ENCODE measurements at places on chromosomes 4 and X.

DNA sequence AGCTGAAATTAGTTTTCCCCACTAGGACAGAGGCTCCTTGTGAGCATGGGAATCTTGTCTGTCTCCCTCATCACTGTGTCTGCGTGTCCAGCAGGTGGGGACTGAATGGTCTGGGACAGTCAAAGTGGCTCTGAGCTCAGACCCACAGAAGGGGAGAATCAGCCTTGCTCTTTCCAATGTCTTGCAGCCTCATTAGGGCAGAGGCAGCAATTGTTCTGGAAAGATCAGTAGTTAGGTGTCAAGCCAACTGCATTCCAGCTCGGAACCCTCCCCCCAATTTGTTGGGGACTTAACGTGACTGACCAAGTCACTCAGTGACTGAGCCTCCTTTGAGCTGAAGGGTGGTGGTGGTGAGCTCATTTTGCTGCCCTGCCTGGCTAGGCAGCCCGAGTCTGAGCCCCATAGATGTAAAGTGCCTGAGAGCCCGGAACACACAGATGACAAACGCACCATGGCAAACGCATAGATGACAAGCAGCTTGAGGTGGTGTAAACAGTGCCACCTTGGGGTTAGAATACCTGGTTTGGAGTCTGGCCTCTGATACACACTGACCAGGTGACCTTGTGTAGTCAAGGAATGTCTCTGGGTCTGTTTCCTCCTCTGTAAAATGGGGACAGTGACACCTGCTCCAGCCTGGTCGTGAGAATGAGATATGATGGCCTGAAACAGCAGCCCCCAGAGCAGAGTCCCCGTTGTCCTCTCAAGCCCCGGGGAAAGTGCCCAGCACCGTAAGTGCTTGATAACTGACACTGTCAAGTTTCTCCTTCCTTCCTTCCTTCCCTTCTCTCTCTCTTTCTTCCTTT is 2.7 kb upstream of the SORCS2 start:
- no peak for DNase-seq

DNA sequence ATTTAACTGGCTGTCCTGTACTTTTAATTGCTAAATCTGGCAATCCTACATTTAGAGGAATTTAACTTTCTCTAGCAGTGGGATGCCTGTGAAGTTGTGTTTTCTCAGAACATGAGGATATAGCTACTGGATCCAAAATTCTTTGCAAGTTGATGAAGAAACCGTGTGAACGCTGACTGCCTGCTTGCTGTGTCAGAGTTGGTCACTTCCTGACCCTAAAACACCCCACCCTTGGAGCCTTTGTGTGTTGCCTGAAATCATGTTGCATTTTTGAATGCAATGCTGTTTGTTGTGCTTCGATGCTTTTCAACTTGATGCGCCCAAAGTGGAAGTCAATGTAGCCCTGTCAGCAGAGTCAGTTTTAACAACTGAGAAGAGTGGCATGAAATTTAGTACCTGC is 211.2 kb downstream of the ANK2 start:
- DNase-seq: no peak

GRCh38 chrX:84501798-84502628 is at the start of gene HDX:
Gene HDX (minus strand): TSS chrX:84502453. CDS start chrX:84475397, 27,056 bp downstream.
- no peak for DNase-seq

DNA sequence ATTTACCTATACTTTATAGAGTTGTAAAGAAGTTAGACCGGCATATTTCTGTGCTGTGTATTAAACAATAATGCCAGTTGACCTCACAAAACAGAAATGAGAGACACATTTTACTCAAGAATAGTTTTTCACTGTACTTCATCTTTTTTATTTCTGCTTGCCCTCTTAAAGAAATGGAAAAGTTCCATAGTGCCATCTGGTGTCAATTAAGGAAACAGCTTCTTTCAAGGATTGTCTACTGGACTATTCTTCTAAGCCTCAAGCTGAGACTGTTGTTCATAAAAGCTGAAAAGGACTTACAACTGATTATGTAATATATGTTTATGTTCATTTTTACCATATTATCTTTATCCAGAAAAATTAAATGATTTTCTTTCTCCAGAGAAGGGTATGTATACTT is 1523.7 kb downstream of the ARAP2 start:
- DNase-seq: no peak

DNA sequence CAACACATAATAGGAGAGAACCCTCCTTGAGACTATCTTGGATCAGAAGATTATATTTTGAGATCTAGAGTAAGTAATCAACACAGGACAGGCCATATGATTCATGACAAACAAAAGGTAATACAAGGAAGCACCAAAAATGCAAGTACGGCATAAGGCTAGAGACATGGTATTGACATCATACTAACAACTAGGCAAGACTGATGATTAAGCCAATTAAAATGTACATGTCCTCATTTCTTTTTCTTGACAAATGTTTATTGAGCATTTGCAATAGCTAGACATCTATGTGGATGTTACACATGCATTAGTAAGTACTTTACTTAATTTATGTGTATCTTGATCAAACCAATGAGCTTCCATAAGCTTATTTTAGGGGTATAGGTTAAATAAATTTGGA is 695.7 kb upstream of the GALNTL6 start:
- no peak for DNase-seq
